CD4-positive, alpha-beta T cell treated with Interleukin-6 at 100 ng/mL for 8 hours (primary cell): ENCODE measurements at places on chromosomes 3 and 15.

- no peak for DNase-seq
These were observed 47.8 kb downstream of the TNFAIP8L3 start for GRCh38 chr15:51046799-51047449.

GRCh38 chr3:161796780-161797179 lies 300.2 kb downstream of the OTOL1 start:
- DNase-seq: no peak

DNA sequence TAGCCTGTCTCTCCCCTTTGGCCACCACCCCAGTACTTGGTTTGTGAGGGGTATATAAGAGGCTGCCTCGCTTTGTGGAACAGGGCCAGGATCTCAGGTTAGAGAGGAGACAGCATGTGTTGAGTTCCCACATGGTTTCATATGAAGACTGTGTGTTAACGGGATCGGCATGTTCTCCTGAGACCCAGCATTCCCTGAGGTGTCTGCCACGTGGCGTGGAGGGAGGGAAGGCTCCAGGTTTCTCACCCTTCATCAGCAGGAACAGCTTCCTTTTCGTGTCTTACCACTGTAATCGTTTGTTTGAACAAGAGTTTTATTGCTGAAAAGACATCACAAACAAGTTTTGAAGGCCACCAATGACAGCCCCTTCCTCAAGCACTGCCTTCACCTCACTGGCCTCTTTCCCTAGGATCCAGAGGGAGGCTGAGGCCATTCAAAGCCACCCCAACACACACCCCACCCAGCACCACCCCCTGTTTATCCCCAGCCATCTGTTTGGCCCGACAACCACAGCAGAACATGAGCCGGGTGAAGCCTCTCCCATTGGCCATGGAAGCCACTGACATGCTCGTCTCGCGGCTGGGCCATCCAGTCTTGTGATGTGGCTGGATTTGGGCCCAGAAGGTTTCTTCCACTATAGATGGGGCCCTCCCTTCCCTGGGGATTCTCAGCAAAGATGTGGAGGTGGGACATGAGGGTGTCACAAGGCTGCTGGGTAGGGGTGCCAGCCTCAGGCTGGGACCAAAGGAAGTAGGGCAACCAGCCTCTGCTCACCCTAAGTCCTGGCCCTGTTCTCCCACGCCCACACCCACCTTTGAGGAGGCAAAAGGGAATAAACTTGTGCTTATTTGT lies 10.0 kb downstream of the BHLHE40 start:
- DNase-seq: no peak

DNA sequence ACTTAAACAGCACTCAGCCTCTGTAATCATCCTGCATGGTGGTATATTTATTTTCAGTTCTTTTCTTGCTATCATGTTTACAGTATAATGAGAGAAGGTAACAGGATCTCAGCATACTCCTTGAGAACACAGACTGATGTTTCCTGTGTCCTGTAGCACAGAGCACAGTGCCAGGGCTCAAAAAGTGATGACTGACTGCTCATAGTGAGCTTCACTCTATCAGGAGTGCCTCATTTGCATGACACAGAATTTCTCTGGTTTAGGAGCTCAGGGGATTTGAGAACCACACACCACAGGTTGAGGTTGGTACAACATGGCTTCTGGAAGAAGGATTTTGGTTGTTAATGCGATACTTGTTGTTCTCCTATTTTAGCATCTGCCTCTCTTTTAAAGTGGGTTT lies 68.5 kb upstream of the SLC2A2 start:
- DNase-seq: no peak

DNA sequence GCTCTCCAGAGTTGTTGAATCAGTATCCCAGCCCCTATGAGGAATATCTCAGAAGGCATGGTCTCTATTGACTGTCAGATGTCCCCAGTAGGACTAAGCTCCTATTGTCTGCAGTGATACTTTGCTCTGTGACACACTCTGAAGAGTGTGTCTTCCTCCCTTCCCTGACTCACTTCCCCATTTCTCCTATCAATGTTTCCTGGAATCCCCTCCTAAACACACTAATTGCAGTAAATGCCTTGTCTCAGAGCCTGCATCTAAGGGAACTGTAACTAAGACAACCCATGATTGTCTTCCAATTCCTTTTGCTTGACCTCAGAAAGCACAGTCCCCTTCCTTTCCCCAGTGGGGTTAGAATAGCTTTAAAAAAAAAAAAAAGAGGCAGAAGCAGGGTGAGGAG lies 397.3 kb upstream of the PROK2 start:
- DNase-seq: no peak

GRCh38 chr3:128014548-128014947 lies 37.7 kb upstream of the SEC61A1 start:
- DNase-seq: no peak

DNA sequence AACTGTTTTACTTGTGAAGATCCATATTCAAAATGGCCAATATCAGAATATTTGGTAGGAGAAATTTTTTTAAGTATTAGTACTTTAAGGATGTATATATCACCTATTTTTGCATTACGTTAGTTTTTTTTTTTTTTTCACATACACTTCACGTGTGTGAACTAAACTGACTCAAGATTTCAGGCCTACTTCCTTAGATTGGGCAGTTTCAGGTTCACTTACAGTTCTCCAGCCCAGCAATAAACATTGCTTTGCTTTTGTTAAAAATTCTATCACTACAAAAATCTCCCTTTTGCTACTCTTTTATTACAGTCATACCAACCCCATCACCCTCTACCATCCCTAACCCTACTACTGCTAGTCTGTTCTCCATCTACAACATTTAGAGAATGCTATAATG lies 183.6 kb downstream of the KCNH8 start:
- DNase-seq: no peak

GRCh38 chr3:162165346-162165745 lies 668.7 kb downstream of the OTOL1 start:
- DNase-seq: no peak

DNA sequence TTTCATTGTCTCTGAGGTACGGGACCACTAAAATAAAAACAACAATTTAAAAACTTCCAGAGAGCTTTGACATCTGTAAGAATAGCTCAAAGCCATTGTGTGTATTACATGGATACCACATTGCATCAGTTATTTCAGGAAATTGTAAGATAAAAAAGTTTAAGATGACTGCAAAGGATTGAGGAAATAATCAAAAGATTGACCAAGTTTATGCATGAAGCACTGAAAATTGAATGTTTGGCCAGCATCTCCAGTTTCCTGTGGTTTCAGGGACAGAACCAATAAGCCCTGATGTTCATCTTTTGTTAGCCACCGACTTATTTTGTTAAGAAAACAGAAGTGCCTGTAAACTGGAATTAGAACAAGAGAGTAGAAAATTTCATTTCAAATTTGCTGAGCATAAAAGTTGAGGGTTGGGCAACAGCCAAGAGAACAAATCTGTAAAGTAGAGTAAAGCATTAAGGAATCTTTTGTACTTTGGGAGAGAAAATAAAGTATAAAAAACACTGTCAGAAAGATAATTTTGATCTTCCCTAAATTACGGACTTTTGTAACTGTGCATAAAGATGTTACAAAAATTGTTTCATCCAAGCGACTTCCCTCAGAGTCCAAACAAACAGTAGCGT lies 211.5 kb upstream of the P2RY1 start:
- DNase-seq: no peak

DNA sequence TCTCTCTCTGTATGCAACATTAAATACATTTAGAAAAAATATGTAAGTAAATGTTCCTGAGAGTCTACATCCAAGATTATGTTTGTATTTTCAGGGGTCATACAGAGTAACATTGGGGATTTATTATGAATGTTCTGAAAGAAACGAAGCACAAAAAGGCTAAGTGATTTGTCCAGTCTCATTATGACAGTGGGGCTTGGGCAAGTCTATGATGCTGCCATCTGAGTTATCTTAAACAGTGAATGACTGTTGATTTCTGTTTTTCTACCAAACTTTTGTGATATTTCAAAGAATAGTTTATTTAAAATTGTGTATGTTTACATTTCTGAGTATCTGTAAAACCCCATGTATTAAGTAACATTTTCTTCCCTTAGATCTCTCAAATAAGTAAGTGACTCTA lies 481.2 kb upstream of the ZNF717 start:
- DNase-seq: no peak

GRCh38 chr15:32818758-32819447 lies 101.1 kb downstream of the GREM1 start:
- no peak for DNase-seq

- no peak for DNase-seq
These were observed 144.4 kb downstream of the IGSF11 start for GRCh38 chr3:118890206-118890605.

DNA sequence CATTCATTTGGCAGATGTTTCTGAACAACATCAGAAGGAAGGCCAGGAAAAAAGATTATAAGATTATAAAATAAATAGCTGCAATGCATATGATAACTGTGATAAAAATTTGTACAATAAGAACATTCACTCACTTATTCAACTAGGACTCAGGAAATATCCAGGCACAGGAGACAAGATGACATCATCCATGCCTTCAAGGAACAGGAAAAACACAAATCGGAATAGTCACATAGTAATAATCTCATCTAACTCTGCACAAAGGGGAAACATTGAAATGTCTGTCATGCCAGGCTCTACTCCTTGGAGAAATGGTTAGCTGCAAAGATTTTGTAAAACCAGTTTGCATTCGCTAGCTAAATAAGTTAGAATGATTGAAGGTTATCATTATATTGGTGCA lies 233.5 kb upstream of the AGTR1 start:
- DNase-seq: no peak

DNA sequence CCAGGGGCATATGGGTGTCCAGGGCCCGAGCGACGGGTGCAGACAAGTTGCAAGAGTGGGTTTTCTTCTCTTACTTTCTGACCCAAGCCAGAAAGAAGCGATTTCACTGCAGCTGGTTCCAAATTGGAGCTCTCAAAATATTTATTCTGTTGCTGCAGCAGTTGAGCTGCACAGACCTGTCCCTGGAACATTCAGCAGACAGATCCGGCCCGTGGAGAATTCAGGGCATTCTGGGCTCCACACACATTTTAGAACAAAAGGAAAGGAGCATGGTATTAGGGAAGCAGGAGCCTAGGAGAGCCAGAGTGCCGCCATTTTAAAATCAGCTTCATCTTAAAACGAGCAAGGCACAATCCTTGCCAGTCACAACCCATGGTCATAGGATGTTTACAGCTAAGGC lies 135.3 kb upstream of the TPM1 start:
- DNase-seq: no peak

DNA sequence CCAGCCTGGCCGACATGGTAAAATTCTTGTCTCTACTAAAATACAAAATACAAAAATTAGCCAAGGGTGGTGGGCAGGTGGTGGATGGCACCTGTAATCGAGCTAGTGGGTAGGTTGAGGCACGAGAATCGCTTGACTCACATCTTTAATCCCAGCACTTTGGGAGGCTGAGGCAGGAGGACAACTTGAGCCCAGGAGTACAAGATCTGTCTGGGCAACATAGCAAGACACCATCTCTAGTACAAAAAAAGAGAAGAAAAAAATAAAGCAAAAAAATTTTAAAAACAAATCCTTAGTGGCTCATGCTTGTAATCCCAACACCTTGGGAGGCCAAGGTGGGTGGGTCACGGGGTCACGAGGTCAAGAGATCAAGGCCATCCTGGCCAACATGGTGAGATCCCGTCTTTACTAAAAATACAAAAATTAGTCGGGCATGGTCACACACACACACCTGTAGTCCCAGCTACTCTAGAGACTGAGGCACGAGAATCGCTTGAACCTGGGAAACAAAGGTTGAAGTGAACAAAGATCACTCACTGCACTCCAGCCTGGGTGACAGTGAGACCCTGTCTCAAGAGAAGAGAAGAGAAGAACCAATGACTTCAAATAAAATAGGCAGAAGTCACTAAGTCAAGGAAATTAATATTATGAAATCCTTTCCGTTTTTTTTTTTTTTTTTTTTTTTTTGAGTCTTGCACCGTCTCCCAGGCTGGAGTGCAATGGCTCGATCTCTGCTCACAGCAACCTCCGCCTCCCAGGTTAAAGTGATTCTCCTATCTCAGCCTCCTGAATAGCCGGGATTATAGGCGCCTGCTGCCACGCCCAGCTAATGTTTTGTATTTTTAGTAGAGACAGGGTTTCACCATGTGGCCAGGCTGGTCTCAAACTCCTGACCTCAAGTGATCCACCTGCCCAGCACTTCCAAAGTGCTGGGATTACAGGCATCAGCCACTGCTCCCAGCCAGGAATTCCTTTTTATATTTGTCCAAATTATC lies 4.9 kb downstream of the RHOA start:
- DNase-seq: no peak

DNA sequence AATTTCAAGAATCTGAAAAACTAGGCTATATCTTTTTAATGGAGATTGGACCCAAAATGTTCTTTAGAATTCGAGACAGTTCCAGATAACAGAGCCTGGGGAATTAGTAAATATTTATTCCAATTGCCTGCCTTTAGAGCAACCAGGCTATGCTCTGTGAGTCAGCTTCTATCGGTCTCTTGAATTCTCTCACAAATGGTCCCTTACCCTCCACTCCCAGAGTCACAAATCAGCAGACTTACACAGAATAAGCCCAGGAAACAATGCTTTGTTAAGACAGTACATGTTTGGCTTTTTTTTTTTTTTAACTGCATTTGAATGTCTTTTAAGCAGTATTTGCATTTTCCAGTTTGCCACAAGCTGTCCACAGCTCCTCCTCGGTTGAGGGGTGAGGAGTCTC lies 460.7 kb upstream of the CBLB start:
- DNase-seq: no peak

GRCh38 chr3:150174179-150174578 lies 203.5 kb upstream of the PFN2 start:
- DNase-seq: no peak

DNA sequence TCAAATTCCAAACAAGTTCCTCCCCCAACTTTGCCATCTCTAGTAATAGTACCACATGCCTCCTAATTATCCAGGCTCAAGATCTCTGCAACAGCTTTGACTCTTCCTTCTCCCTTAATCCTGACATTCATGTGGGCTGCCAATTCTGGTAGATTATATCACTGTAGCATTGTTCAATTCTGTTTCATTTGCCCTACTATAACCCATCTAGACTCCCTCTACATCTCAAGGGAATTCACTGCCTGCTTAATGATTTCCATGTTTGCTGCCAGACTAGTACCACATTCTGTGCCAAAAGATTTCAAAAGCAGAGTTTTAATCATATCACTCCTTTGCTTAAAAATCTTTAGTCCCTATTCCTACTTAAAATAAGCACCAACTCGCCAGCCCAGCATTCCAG lies 34.6 kb upstream of the PPIB start:
- DNase-seq: no peak

DNA sequence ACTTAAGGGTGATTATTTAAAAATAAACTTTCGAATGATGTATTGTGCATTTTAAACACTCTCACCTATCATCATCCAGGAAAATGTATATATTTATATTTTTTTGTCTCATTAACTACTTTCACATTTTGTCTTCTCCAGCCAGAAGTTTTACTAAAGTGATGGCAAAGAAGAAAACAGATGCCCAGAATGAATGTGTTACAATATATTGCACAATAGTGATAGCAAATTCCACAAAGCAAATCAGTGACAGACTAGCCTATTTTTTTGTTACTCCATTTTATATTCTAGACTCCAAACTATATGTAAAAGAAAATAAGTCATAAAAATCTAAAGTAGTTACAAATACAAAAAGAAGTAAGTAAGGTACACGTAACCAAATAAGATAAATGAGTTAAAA lies 414.7 kb downstream of the EPHA3 start:
- no peak for DNase-seq
